ENCODE measurements at places on chromosomes 16 and 17.

GRCh38 chr17:45833920-45834319 lies 10.8 kb upstream of the SPPL2C start:
- no peak for DNase-seq

DNA sequence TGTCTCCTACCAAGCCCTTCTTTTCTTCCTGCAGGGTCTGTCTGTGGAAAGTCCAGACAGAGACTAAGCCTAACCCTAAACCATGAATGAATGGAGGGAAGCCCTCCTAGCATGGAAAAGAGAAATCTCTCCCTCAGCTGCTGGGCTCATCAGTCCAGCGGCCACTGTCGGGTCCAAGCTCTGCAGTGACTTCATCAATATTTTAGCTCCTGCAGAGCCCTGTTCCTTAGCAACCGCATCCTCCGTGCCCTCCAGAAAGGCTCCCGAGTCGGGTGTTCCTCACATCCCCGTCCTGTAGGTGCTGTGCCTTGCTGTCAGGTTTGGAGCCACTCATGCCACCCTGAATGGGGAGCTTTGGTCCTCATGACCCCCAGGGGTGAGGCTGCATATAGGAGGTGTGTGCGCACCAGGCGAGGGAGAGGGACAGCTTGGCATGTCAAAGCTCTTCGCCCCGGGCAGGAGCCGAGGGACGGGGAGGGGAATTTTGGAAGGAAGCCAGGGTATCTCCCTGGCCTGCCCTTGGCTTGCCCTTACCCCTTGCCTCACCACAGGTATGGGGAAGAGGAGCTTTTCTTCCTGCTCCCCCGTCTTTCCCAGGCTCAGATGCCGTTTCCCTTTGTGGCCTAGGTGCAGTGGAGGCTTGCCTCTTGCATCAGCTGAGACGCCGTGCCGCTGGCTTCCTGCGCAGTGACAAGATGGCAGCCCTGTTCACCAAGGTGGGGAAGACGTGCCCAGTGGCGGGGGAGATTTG lies 23.9 kb downstream of the SGSM2 start:
- no peak for DNase-seq

- no peak for DNase-seq
Measured at GRCh38 chr16:12240036-12240435, 263.5 kb downstream of the SNX29 start.

- DNase-seq: no peak
Measured at GRCh38 chr16:57048095-57048494, 44.3 kb upstream of the CPNE2 start.

GRCh38 chr16:4982056-4982867 lies 24.1 kb downstream of the SEC14L5 start:
- no peak for DNase-seq

- no peak for DNase-seq
Measured at GRCh38 chr17:50920891-50921586, 54.9 kb upstream of the TOB1 start.
